ENCODE measurements at places on chromosomes 3 and 15.

GRCh38 chr15:68784206-68784605 lies 36.5 kb downstream of the ANP32A start:
- DNase-seq = no peak

- DNase-seq = no peak
Measured at GRCh38 chr15:66654739-66655375, 47.2 kb upstream of the SMAD6 start.

DNA sequence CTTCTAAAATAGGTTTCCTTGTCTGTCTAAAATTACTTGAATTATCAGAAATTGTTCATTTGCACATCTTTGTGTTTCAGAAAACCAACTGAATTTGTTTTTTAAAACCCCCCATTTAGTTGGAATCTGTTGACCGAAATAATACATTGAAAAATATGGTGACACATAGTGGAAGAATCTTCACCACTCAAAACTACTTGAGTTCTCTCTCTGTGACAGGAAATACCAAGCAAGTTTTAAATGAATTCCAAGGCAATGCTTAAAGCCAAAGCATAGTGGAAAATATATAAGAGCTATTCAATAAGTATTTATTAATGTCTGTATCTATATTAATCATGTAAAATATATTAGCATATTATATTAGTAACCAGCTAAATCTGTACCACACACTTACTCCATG lies 224.9 kb upstream of the COL8A1 start:
- DNase-seq = no peak

- DNase-seq = peak; percentile 28
Measured at GRCh38 chr15:81939604-81940440, 106.0 kb downstream of the MEX3B start.

- no peak for DNase-seq
Measured at GRCh38 chr15:99568625-99569352, 3.0 kb downstream of the MEF2A start.

DNA sequence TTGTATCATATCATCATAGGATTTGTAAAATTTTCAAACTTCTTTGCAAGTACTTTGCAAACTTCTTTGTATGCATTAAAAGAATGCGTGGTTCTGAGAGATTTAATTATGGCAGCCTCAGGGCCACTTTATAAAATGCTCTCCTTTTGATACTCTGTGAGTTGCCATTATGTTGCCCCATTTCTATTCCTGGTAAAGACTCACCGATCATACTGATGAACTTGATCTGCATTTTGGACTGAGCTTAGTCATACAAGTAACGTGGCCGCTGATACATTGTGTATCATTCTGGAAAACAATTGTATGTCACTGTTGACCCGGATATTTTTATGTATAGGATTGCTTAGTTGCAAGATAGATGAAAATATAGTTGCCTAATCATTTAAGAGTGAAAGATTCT lies 38.8 kb downstream of the AKAP13 start:
- DNase-seq = no peak

DNA sequence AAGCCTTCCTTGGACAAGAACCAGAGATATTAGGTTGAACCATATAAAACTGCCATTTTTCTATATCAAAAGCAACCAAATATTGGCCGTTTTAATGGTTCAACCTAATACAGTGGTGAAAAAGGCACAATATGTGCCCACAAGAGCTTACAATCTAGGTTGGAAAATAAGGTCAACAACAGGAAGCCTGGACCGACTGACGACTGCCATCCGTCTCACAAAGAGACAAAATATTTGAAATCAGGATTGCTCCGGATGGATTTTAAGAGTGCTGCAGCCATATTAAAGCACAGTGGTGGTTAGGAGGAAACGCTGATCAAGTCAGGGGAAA lies 1.4 kb downstream of the AHSG start:
- no peak for DNase-seq

DNA sequence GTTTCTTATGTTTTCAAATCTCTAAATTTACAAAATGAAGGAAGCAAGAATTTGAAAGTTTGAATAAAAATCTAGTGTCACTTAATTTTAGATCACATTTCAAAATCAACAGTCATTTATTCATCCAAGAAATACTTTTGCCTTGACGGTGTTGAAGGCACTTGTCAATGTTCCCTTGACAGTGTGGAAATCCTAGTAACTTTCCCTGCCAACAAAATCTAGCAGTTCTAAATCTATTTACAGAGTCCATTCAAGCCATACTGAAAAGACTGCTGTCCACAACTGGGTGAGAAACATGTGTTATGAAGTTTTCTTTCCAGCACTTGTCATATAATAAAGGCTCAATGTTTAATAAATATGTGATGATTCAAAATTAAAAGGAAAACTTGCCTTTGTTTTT lies 8.6 kb upstream of the MAP2K5 start:
- no peak for DNase-seq

- no peak for DNase-seq
Measured at GRCh38 chr15:93221759-93222158, 132.7 kb upstream of the RGMA start.

- DNase-seq = no peak
Measured at GRCh38 chr3:149203758-149204157, 17.9 kb downstream of the CP start.

DNA sequence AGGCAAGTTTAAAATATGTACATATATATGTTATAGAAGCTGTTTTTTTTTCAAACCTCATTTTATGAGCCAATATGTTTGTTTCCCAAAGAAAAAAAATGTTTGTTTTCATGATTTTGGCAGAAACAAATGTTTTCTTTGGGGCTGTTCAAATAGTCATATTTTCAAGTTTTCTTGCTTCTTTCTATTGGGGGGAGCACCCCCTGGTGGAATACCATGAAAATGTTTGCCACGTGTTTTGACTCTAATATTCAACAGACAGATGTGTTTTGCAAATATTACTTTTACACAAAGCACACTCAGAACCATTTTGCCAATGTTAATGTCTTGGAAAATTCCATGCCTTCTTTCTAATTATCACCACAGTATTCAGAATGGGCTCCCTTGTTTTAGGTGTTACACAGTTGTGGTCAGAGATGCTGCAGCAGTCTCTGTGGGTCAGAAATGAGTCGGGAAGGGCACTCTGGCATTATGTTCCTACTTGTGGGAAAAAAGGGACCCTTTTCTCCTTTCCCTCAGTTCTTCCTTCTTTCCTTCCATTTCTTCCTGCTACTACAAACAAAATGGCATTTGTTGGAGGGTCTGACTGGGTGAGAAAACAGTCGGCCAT lies 817.0 kb downstream of the TUSC7 start:
- DNase-seq = peak; percentile 42

DNA sequence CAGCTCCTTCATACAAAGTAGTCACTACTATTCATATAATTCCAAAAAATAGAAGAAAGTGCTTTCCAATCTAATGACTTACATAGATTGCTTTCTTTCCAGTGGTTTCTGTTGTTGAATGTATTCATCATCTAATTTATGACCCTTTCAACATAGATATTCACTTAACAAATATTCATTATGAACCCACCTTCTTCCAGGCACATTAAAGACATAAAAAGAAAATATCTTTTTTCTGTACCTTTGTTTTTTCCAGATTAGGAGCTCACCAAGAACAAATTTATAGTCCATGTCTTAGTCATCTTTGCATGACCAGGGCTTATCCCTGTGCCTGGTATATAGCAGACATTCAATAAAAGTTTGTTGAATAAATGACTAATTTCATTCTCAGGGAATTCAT lies 32.4 kb upstream of the PDZRN3 start:
- DNase-seq = no peak

GRCh38 chr3:79973917-79974595 lies 206.3 kb upstream of the ROBO1 start:
- DNase-seq = peak; percentile 11

- DNase-seq = no peak
Measured at GRCh38 chr3:127951276-127951675, 36.2 kb downstream of the KBTBD12 start.

DNA sequence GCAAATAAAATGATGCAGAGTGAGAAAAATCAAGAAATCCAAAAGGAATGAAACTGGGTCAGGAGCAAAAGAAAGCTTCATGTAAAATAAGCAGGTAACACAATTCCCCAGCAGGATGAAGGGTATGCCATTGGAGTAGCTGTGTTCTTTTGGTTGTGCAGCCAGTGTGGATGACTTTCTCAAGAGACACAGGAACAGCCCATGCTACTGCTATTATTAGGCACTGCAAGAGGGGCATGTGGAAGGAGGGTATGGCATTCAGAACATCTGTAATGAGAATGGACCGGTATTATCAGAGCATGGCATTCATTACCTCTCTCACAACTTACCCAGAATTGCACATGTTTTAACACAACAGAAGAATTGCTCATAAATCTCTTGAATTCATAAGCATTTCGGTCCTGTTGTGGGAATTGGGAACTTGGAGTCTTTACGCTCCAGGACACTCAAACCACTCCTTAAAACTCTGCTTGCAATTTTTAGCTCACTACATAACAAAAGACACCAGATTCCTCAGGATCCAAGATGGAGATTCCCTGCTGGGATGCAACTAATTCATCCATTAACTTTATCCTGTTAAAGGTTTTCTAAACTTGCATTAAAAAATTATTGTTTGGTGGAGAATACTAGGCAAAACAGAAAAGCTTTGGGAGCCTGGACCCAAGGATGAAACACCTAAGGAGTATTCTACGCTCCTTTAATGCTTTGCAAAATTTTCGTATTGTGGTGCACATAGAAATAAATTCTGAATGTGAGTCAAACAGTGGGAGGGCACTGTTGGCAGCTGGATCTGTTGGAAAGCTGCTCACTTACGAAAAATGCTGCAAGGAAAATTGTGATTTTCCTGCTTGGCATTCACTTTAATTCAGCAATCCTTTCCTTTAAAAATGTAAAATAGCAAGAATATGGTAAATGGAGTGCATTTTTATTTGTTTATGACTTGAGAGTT lies 34.6 kb upstream of the CDIN1 start:
- no peak for DNase-seq

DNA sequence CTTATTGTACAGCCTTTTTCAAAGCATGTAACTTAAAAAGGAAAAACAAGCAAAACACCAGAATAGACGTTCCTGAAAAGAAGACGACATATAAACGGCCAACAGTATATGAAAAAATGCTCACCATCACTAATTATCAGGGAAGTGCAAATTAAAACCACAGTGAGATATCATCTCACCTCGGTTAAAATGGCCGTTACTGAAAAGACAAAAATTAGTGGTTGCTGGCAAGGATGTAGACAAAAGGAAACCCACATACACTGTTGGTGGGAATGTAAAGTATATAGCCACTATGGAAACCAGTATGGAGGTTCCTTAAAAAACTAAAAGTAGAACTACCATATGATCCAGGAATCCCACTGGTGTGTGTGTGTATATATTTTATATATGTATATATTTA lies 64.5 kb upstream of the MLF1 start:
- no peak for DNase-seq

DNA sequence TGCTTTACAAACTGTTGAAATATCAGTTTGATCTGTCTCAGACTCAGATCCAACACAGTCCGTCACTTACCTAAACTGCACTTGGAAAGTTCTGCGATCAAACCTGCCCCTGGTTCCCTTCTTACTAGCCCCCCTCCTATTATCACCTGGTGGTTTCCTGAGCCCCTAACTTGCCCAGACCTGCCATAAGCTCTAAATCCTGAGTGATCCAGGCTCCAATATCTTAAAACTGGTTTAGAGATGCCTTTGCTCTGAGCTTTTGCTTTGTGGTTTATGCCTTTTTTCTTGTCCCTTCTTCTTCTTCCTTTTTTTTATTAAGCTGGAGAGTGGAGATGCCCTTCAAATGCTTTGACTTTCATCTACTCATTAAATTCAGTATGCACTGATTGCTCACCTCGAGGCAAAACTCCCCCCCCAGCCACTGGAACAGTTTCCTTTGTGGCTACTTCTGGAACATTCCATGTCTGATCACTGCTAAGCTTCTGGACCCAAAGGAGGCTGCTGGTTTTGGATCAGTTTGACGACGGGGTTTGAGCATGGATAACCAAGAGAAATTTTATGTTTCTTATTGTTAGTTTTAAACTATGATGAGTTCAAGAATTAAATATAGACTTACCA lies 3.5 kb upstream of the ITGB5 start:
- DNase-seq = no peak

DNA sequence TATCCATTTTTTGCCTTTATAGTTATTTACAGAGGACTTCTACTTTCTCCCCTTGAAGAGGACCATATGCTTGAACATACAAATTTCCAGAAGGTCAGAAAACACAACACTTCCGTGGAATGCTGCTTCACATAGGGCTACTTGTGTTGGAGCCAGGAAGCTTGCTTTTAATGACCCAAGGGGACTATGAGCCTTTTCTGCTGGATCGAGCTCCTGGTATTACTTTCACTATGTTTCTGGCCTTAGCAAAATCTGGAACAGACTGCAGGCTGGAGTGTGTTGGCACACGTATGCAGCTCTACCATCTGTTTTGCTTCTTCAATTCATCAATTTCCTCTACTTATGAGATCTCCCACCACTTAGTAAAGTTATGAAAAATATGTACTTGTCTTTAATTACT lies 69.3 kb upstream of the CBLB start:
- DNase-seq = no peak

DNA sequence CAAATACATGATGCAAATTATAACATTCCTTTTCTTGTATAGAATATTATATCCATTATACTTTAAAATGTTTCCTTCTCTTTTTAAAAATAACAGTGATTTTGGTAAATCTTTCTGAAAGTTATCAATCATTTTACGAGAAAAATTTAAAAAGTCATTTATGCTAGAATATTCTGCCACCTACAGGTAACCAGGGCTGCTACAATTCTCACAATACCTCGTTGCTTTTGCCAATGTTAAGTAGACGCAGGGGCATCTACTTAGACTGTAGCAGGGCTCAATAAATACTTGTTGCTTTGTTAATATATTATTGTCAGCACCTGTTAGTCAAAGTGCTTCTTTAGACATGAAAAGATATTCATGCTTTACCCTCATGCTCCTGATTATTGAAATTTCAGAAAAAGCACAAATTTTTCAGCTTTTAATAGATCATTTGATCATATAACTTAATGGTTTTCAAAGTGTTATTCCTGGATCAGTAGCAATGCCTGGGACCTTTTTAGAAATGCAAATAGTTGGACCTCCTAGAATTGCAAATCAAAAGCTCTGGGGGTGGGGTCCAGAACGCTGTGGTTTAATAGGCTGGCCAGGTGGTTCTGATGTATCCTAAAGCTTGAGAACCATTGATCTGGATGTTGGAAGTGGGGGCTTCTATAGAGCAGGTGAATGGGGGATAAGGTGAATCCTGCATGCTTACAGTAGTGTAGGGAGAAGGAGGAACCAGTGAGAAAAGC lies 223.6 kb upstream of the PDZRN3 start:
- DNase-seq = peak; percentile 12

Measured in A549 (cell line).